RCC 7860 (cell line): ENCODE measurements at places on chromosomes 7 and 10.

DNA sequence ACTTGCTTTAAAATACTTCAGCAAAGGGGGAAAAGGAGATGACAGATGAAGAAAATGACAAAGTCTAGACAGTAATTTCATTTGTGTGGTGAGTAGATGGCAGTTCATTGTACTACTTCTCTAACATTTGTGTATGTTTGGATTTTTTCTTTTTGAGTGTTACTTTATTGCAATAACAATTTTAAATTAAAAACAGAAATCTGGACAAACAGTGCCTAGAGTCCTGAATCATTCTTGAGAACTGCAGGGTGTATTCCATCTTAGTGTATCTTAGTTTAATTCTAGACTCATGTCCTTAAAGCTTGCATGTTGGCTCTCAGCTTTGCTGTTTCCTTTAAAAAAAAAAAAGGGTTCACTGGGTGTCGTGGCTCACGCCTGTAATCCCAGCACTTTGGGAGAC lies 31.1 kb downstream of the HOXA1 start:
- DNase-seq, result no peak

DNA sequence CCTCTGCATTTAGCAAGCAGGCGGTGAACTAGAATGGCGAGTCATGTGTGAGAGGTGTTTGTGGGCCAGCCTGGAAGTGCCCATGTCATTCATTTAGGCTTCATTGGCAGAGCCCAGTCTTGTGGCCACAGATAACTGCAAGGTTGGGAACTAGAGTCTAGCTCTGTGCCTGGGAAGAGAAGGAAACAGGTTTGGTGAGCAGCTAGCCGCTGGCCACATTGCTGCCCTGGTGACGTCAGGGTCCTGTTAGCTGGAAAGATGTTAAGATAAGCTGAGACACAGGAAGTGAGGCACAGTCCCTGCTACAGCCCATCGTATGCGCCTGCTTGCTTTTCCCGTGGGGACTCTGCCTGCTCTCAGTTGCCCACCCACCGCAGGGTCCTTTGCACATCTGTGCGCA lies 185.5 kb downstream of the CAMK1D start:
- DNase-seq, result no peak

DNA sequence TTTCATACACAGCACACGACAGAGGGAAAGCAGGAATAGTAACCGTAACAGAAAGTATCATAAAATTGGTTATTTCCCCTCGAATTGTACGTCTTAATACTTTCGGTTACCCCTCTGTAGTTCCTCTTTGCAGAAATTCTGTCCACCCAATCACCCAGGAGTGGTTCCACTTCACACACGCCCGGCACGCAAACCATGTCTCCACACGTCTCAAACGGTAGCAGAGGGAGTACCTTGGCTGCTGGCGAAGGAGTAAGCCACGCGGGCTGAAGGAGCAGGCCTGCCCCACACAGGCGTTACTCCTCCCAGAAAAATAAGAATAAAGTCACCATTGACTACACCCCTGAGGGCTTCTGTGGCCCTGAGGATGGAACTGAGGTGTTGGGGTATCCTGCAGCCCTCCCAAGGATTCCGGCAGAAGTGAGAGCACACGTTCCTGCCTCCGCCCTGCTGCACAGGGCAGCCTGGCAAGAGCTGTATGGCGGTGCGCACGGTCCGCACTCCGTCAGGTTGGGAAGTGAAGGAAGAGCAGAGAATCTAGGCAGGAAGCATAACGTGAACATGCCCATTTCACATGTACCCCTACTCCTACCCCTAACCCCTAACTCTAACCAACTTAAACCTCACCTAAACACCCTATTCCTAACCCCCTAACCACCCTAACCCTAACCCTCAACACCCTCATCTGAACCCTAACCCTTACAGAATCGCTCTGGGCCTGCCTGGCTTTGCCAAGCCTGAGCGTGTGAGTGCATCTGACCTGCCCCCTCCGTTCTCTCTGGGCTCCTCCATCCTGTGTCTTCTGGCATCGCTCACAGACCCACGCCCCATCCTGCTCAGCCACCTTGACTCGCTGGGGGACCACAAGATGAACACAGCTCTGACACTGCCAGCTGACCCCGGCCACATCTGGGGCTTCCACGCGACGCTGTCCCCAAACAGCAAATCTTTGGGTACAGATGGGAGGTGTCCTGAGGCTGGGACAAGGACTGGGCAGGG lies 18.2 kb downstream of the GPR146 start:
- no peak for DNase-seq

DNA sequence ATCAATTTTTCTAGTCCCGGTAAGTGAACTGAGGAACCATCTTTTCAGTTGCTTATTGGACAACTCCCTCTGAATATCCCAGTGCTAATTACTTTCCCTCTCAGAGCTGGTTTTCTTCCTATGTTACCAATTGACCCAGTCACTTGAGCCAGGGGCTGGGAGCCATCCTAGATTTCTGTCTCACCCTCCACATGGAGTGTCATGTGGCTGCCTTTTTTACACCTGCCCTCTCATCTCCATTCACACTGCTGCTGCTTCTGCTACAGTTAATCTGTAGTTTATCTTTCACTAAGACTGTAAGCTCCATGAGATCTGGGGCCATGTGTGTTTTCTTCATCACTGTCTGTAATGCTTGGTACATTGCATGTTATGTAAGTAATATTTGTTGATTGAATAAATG lies 35.8 kb downstream of the VCL start:
- no peak for DNase-seq

GRCh38 chr10:32582946-32583345 lies 137.0 kb downstream of the CCDC7 start:
- no peak for DNase-seq

GRCh38 chr7:6350433-6351058 lies 78.1 kb upstream of the CYTH3 start:
- DNase-seq, result no peak

DNA sequence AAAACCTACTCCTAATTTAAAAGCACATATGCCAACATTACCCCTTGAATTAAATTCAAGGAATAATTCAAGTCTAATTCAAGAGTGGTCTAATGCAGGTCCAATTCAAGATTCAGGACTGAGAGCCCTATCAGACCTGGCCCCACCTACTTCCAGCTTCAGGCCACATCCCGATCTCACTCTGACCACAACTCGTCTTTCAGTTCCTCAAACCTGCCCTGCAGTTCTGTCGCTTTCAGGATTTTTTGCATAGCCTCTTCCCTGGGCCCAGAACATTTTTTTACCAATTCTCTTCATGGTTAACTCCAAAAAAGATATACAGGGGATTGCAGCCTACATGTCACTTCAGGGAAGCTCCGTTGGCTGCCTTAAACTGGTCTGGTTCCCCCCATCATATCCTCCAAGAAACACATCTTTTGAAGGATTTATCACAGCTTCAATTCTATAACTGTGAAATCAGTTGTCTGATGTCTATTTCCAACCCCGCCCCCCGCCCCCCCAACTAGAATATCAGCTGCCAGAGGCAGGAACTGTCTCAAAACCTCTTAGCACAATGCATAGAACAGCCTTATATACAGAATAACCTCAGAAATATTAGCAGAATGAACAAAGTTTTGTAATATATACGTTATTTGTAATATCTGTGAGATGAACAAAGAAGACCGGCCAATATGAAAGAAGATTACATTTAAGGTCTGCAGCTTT lies 20.8 kb downstream of the CCDC6 start:
- no peak for DNase-seq

GRCh38 chr7:111499027-111499426 lies 63.3 kb downstream of the IMMP2L start:
- peak; percentile 96 for DNase-seq

- no peak for DNase-seq
Measured at GRCh38 chr7:157016352-157017041, 6.0 kb upstream of the MNX1 start.

- DNase-seq, result peak; percentile 21
Measured at GRCh38 chr10:119416855-119417254, 125.7 kb downstream of the RGS10 start.

- DNase-seq, result no peak
Measured at GRCh38 chr7:105799006-105799405, 77.4 kb downstream of the ATXN7L1 start.

DNA sequence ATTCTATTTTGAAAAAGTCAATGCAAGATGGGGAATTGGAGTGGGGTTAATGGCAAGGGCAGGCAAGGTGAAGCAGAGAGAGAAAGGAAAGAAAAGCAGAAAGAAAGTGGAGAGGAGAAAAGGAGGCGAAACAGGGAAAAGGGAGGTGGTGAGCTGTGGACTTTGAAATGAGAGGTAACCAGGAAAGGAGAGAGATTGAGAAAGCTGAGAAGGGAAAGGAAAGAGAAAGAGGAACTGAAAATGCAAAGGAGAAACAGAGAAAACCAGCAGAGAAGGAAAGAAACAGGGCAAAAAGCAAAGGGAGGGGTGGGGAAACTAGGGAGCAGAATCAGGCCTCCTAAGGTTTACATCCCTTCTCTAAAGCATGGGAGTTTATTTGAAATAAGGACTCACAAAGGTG lies 72.5 kb upstream of the TPK1 start:
- no peak for DNase-seq
